ENCODE measurements at places on chromosomes 4 and X.

- no peak for DNase-seq
Measured at GRCh38 chr4:150988238-150988637, 26.8 kb downstream of the LRBA start.

DNA sequence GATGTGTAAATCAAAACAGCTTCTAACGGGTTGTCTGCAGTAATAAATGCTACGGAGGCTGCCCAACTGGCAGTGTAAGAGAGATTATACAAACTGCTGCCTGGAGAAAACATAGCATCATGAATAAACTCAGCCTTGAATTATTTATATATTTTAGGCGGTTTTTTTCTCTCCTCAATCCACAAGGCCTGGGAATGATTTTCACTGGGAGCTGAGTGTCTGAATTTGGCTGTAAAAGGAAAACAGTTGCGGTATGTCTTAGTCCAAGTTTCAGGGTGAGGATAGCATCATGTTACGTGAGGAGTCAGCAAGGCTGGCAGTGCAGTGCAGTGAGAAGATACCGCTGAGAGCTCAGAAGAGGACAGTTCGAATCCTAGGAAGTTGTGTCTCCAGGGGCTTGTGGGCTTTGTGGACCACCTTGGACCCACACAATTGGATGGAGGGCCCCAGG, 291.5 kb upstream of the BOD1L1 start:
- DNase-seq, result no peak

- DNase-seq, result no peak
Measured at GRCh38 chr4:101259876-101260275, 87.5 kb downstream of the PPP3CA start.

- no peak for DNase-seq
Measured at GRCh38 chr4:84826681-84827080, 139.8 kb downstream of the WDFY3 start.

GRCh38 chr4:52157641-52158316, 106.7 kb downstream of the SPATA18 start:
- no peak for DNase-seq

DNA sequence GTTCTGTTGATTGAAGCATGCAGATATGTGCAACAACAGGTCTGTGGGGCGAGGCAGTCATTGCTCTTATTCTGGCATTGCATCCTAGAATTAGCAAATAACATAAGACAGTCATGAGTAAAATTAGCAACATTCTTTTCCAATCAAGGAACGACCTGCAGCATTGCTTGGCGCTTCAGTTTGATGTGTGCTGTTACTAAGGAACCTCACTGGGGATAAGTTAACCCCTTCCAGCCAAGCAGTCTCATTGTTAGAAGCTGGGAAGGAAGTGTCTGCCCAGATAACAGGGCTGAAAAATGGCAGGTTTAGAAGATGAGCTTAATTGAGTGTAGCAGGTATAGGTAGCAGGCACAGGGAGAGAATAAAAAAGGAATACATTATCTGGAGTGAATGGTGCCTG, 55.4 kb downstream of the RBM46 start:
- no peak for DNase-seq

DNA sequence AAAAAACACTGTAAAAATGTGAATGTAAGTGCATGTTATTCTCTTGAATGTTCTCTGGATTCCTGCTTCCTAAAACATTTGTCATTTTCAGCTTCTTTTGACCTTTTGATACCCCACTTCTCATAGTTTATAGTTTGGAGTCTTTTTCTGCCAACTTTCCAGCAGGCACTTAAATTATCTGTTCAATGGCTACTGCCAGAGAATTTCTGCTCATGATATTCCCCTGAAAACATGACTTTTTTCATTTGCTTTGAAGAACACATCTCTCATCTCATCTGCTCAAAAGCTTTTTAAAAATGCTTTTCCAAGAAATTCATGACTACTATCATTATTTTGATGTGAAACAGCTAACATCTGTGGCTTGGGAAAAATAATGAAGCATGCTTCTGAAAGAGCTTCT, 269.7 kb upstream of the PCDH7 start:
- DNase-seq, result no peak

- DNase-seq, result no peak
Measured at GRCh38 chrX:104173841-104174240, 7.6 kb downstream of the FAM199X start.

DNA sequence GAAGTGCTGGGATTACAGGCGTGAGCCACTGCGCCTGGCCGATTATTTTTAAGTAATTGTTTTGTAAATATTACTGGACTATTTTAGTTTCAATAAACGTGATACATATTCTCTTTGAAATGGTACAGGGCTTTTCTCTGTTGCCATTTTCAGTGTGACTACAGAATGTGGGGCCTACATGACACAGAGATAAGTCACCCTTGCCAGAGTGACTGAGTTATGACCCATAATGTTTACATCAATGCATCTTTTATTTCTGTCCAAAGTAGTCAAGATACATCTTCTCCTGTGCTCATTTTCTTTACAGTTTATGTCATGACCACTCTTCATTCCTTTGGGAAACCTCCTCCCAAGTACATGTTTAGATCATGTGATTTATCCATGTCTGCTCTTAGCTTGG, 88.3 kb upstream of the GC start:
- DNase-seq, result no peak

DNA sequence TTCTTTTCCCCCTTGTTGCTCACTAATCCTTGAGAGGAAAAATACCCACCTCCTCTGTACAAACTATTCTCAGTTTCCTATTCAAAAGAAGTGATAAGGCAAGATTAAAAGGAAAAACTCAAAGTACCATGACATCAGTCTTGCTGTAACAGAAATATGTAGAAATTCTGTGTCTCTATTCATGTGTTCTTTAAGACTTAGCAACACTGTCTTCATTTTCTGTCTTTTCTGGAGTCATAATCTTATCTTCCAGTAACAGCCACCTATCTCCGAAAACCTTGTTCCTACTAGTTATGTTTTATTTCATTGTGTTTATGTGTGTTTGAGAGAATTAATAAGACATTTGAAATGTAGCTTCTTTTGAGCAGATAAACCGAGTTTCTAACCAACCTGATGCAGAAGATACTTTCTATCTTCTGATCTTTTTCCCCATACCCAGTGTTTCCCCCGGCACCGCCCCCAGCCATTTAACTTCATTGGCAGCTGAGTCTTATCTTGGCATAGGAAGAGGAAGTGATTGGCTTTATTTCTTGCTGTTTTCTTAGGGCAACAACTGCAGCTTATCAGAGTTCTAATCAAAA, 8.0 kb downstream of the FAM241A start:
- DNase-seq, result no peak

DNA sequence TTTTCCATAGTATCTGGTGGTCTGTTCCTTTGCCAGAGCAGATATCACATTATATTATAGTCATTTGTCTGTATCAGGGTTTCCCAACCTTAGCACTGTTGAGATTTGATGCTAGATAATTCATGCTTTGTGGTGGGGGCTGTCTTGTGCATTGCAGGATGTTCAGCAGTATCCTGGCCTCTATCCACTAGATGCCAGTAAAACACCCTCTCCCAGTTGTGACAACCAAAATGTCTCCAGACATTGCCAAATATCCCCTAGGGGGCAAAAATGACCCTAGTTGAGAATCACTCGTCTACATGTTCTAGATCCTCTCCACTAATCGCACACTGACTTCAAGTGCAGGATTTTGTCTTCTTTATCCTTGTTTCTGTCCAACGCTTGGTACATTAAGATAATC, 160.8 kb downstream of the FANCB start:
- no peak for DNase-seq

GRCh38 chrX:21509912-21510311, 135.7 kb downstream of the CNKSR2 start:
- no peak for DNase-seq

- no peak for DNase-seq
Measured at GRCh38 chr4:62898115-62898514, 1511.1 kb downstream of the TECRL start.

GRCh38 chrX:118497180-118497818, 1.7 kb downstream of the DOCK11 start:
- DNase-seq, result no peak

DNA sequence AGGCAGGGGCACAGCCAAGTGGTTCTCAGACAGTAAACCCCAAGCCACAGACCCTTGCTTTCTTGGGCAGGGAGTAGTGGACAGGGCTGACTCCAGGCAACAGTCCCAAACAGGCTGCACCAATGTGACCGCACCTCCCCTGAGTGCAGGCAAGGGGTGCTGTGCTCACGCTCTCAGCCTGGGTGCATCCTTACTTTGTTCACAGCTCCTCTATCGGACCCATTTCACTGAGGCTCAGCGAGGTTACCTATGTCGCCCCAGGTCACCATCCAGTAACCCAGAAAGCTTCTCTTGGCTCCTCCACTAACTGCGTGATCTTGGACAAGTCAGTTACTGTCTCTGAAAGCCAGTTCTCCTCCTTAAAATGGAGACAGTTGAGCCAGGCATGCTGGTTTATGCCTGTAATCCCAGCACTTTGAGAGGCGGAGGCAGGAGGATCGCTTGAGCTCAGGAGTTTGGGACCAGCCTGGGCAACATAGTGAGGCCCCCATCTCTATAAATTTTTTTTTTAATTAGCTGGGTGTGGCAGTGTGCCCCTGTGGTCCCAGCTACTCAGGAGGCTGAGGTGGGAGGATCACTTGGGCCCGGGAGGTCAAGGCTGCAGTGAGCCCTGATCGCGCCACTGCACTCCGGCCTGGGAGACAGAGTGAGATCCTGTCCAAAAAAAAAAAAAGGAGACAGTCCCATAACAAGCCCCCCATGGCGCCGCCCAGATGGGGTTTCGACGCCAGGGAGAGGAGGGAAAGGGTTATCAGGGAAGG, 823 bp upstream of the MAN2B2 start:
- DNase-seq, result no peak

GRCh38 chr4:101421386-101421785, 74.1 kb upstream of the PPP3CA start:
- no peak for DNase-seq

DNA sequence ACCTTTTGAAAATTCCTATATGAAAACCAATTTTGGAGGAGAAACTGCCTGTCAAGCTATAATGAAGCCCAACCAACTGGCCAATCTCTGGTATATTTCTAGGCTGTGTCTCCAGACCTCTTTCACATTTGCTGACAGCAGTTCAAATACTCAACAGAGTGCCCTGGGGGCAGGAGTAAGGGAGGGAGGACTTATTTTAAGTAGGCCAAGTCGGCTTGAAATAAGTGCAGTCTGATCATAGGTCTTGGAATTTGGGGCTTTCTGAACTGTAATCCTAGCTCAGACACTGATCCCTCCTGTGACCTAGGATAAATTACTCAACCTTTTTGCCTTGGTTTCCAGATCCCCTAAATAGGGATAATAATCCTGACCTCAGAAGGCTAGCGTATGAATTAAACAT, 59.4 kb upstream of the SLC7A11 start:
- DNase-seq, result no peak

DNA sequence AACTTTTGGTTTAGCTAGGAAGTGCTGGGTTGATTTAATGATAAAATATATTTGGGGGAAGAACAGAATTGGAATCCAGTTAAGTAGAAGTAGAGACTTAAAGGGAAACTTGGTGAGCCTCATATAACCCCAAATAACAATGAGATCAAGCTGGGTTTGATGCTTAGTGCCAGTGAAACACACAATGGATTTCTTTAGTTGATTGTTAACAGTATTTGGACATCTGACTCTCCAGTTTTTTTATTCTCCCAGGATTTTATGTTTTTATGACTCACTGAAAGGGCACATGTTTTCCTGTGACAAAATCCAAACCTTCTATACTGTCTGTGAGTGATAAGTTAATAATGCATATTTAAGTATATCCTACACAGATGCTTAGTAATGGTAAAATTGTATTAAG, 2.7 kb upstream of the NEUROG2 start:
- no peak for DNase-seq

GRCh38 chr4:99886146-99886545, 8.1 kb downstream of the LAMTOR3 start:
- DNase-seq, result no peak

DNA sequence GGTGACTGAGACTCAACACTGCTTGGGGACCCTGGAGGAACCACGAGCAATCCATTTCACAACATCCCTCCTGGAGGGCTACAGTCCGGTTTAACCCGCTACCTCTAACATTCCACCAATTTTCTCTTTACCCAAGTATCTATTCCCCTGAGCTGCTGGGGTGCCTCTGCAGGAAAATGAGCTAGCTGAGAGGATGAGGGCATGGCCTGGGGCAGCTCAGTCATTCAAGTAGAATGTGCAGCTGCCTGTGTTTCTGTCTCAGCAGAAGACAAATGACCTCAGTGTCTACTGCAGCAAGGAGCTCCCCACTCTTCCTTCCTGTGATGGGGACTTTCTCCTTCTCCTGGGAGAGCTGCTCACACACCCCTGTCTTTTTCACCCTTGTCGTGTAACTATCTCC, 120.8 kb downstream of the ZNF518B start:
- no peak for DNase-seq

DNA sequence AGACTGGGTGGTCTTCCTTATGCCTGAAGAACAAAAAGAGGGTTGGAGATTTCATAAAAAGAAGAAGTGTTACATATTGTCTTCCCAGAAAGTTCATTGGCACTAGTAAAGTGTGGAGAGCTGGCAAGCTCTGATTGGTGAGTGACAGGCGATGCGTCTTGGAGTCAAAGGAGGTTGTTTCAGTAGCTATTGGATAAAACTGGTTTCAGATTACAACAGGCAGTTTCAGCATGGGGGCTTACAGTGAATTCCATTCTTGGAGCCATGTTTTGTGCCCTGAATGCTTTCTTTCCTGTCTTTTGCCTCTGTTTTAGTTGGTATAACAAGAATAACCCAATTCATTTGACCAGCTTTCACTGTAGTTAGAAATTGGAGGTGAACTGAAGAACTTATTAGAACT, 750.5 kb downstream of the ADGRL3 start:
- no peak for DNase-seq

DNA sequence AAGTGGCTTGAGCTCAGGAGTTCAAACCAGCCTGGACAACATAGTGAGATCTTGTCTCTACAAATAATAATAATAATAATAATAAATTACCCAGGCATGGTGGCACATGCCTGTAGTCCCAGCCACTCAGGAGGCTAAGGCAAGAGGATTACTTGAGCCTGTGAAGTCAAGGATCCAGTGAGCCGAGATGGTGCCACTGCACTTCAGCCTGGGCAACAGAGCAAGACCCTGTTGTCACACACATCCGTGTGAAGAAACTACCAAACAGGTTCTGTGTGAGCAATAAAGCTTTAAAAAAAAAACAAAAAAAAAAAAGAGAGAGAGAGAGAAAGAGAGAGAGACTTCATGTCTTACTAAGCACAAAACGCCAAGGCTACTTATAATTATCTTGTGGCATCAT, 42.5 kb downstream of the ANOS1 start:
- no peak for DNase-seq

DNA sequence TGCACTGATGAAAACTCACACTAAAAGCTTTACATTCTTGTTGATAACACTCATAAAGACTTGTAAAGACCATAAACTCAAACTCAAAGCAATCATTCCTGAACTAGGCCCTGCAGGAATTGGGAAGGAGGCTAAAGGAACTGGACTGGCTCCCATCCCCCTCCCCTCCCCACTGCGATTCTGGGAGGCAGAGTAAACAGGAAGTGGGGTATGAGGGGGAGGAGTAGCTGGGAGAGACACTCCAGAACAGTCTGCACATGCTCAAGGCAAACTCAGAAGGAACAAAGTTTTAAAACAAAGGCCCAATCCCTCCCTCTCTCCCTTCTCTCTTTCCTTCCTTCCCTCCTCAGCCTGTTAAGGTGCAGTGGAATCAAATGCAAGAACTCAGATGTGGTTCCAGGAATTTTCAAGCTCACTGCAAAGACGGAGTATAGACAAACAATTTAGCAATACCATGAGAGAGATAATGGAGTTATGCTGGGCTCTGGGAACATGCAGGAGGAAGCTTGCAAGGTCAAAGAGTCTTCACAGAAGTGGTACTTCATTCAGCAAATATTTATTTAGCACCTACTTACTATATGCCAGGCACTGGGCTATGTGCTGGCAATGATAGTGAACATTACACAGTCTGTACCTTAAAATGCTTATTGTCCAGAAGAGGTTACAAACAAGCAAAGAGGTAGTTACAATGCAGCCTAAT, 15.9 kb downstream of the MID1IP1 start:
- DNase-seq, result no peak

Data from NCI-H2081 treated with DMSO at 0.1 percent for 48 hours (cell line).